Body of pancreas (tissue), 4 donors: ENCODE measurements at places on chromosomes 1 and 21.
A peak's percentile ranks its signal among the peaks of the same experiment; 100 is the strongest.

DNA sequence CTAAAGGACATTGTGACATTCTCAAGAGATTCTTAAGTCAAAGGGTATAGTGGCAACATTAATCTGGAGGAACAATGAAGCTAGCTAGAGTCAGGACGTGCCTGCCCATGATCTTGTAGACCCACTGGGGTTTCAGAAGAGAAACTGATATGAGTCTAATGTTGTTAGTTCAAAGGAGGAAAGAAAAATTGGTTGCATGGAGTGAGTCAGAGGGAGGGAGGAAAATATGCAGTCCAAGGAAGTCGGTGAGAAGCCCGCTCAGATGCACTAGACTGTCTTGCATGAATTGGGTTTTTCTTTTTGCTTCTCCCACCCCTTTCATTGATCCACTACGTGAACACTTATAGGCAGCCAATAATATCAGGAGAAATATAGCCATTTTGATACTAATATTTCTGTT, 53.8 kb upstream of the SYT14 start:
- H3K36me3 ChIP-seq = no peaks in the 10 kb centered on the region
- DNase-seq = no peak
- no peaks in the 10 kb centered on the region for H3K27me3 ChIP-seq
- no peak overlapping the region for H3K27ac ChIP-seq

GRCh38 chr1:244460197-244460596, 876 bp upstream of the CATSPERE start:
- H3K27ac ChIP-seq = peak overlapping the region; percentile 89
- peaks cover 11% of the 10 kb centered on the region for H3K4me1 ChIP-seq
- H3K4me3 ChIP-seq = no peak overlapping the region

GRCh38 chr1:183911285-183911684, 106.4 kb downstream of the RGL1 start:
- DNase-seq = no peak
- H3K36me3 ChIP-seq = no peaks in the 10 kb centered on the region
- H3K4me3 ChIP-seq = no peak overlapping the region
- H3K4me1 ChIP-seq = peaks cover 7% of the 10 kb centered on the region
- no peaks in the 10 kb centered on the region for H3K27me3 ChIP-seq
- no peak overlapping the region for H3K27ac ChIP-seq

GRCh38 chr21:32377991-32378390, 14.8 kb downstream of the URB1 start:
- no peaks in the 10 kb centered on the region for H3K27me3 ChIP-seq
- no peak overlapping the region for H3K4me3 ChIP-seq
- DNase-seq = no peak
- peaks cover 10% of the 10 kb centered on the region for H3K36me3 ChIP-seq

- no peak overlapping the region for H3K27ac ChIP-seq
- H3K4me1 ChIP-seq = peaks cover 25% of the 10 kb centered on the region
- no peak overlapping the region for H3K4me3 ChIP-seq
- no peaks in the 10 kb centered on the region for H3K36me3 ChIP-seq
- no peak for DNase-seq
Measured at GRCh38 chr1:18899363-18900049, 2.8 kb downstream of the ALDH4A1 start.

DNA sequence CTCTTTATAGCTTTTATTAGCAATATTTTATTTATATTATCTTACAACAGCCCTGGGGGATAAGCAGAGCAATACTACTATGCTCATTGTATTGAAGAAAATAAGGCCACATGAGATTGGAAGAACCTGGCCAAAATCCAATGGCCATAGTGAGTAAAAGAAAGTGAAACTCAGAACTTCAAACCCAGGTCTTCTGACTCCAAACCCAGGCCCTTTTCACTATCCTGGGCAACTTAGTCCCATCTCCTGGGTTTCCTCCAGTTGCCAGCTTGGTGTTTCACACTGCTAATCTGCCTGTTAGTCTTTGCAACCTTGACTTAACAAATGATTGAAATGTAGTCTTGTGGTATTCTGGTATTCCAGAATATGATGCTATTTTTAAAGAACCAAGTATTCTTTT, 22.4 kb upstream of the EXO1 start:
- no peaks in the 10 kb centered on the region for H3K27me3 ChIP-seq
- H3K36me3 ChIP-seq = no peaks in the 10 kb centered on the region
- H3K27ac ChIP-seq = no peak overlapping the region

GRCh38 chr1:232988572-232989040, 38.2 kb downstream of the NTPCR start:
- no peaks in the 10 kb centered on the region for H3K36me3 ChIP-seq
- no peak overlapping the region for H3K4me3 ChIP-seq
- no peak for DNase-seq
- H3K27me3 ChIP-seq = no peaks in the 10 kb centered on the region
- no peak overlapping the region for H3K27ac ChIP-seq

DNA sequence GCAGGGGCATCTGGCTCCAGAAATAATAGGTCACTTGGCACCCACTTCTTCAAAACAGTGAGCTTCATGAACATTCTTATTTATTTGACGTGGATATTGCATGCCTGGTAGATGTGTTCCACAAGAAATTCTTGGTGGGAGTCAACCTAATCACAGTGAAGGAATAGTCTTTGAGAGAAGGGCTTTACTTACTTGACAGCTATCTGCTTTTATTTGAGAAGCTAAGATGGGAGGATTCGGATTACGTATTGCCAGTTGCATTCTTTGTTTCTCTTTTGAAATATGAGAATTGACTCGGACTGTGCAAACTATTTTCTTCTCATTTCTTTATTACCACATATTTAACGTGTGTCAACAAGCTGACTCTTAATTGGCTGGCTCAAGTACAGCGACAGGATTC, 117.2 kb downstream of the FASLG start:
- no peaks in the 10 kb centered on the region for H3K4me1 ChIP-seq
- no peak for DNase-seq
- H3K27me3 ChIP-seq = no peaks in the 10 kb centered on the region
- H3K4me3 ChIP-seq = no peak overlapping the region
- no peaks in the 10 kb centered on the region for H3K36me3 ChIP-seq

DNA sequence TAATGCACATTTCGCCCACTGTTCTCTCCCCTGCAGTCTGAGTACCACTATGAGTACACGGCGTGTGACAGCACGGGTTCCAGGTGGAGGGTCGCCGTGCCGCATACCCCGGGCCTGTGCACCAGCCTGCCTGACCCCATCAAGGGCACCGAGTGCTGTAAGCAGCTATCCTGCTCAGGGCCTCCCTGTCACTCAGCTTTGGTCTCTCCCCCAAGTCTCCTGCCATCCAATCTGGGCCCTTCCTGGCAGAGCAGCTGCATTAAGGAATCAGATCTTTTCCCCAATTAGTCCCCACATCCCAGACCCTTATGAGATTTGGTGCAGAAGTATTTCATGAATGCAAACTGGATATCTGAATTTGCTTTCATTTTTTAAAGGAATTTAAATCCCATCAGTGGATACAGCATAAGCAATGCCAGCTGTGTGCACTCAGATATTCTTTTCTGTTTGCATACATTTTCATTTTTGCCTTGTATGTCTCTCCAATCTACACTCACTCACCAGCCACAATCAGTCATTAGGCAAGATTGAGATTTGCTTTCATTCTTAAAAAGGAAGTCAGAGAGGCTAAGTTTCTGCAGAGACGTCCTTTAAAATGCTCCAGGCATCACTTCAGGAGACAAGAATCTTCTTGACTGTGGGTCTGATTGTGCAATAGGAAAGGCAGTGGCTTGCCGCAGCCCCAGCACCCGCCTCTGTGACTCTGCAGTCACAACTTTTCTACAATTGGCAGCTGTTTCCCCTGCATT, 48.1 kb downstream of the ELAPOR1 start:
- H3K27me3 ChIP-seq = no peaks in the 10 kb centered on the region
- no peak for DNase-seq
- no peaks in the 10 kb centered on the region for H3K36me3 ChIP-seq

DNA sequence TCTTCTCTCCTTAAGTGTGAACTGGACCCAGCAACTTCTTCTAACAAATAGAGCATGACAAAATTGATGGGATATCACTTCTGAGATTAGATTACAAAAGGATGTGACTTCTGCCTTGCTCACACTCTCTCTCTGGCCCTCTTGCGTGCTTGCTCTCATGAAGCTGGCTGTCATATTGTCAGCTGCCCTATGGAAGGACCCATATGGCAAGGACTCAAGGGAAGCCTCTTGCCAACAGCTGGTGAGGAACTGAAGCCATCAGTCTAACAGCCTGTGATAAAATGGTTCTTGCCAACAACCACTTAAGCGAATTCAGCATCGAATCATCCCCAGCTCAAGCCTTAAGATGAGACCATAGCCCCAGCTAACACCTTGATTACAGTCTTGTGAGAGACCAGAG, 4.8 kb upstream of the TLR5 start:
- H3K4me3 ChIP-seq = no peak overlapping the region
- H3K36me3 ChIP-seq = no peaks in the 10 kb centered on the region
- H3K4me1 ChIP-seq = peaks cover 18% of the 10 kb centered on the region
- H3K27ac ChIP-seq = no peak overlapping the region

DNA sequence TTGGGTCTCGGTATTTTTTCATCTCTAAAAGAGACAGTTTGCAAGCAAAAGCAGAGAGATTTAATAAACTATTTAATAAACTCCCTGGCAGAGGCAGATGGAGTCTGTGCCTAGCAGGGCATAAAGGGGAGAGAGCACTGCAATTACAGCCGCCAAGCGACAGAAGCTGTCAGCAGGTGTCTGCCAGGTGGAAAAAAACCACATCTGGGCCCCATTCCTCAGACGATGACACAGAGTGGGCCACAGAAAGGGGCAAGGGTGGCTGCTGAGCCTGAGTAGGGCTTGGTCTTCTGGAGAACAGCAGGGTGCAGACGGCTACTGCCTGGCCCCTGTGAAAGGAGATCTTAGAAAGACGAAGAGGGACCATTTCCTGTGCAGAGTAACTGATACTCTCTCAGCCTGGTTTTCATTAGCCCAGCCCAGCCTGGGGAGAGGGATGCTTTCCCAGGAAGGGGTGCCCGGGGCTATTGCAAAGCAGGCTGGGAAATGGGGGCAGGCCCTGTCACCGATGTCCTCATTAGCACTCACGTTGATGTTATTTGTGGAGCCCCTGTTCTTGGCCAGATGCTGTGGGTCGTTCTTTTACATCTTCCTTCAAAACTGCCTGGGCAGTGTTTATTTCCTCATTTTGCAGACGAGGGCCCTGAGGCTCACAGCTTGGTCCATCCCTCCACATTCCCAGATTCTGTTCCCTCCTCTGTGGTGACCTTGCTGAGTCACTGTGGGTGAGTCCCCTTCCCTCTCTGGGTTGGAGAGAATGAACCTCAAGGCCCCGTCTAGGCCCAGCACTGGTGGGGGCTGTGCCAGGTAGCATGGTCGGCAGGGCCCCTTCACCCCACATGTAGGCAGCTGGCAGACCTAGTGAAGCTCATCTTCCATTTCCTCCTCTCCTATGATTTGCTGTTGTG, 472.7 kb downstream of the PTPRU start:
- DNase-seq = no peak
- no peaks in the 10 kb centered on the region for H3K36me3 ChIP-seq
- no peak overlapping the region for H3K27ac ChIP-seq

GRCh38 chr1:45258059-45258650, 51.8 kb upstream of the ZSWIM5 start:
- no peaks in the 10 kb centered on the region for H3K4me1 ChIP-seq
- no peaks in the 10 kb centered on the region for H3K36me3 ChIP-seq
- H3K4me3 ChIP-seq = no peak overlapping the region
- no peak for DNase-seq
- no peaks in the 10 kb centered on the region for H3K27me3 ChIP-seq
- no peak overlapping the region for H3K27ac ChIP-seq

GRCh38 chr1:103075316-103076000, 32.9 kb downstream of the COL11A1 start:
- H3K4me3 ChIP-seq = no peak overlapping the region
- no peaks in the 10 kb centered on the region for H3K4me1 ChIP-seq
- H3K27ac ChIP-seq = no peak overlapping the region
- DNase-seq = no peak
- no peaks in the 10 kb centered on the region for H3K27me3 ChIP-seq
- H3K36me3 ChIP-seq = no peaks in the 10 kb centered on the region

- no peak for DNase-seq
- H3K4me1 ChIP-seq = no peaks in the 10 kb centered on the region
- peaks cover 4% of the 10 kb centered on the region for H3K36me3 ChIP-seq
- no peaks in the 10 kb centered on the region for H3K27me3 ChIP-seq
- no peak overlapping the region for H3K27ac ChIP-seq
Measured at GRCh38 chr1:28193701-28194161, 17.2 kb upstream of the PTAFR start.

DNA sequence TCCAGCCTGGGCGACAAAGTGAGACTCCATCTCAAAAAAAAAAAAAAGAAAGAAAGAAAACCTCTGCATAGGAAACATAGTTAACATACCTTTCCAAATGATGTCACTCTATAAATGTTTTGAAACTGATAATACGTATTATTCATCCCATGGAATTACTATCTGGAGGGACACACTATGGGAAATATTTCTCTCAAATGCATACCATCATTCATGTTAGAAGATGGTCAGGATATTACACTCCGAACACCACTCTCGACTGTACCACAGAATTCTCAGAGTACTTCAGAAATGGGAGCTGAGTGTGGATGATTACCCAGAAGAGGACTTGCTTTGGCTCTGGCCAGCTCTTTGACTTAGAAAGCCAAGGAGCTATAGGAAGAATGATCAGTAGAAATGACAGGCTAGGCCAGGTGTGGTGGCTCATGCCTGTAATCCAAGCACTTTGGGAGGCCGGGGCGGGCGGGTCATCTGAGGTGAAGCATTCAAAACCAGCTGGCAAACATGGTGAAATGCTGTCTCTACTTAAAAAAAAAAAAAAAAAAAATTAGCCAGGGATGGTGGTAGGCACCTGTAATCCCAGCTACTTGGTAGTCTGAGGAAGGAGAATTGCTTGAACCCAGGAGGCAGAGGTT, 5.2 kb upstream of the LIN28A start:
- H3K36me3 ChIP-seq = no peaks in the 10 kb centered on the region
- H3K4me1 ChIP-seq = no peaks in the 10 kb centered on the region
- no peak overlapping the region for H3K4me3 ChIP-seq
- H3K27ac ChIP-seq = no peak overlapping the region

GRCh38 chr1:221002601-221003000, 123.4 kb downstream of the HLX start:
- no peaks in the 10 kb centered on the region for H3K36me3 ChIP-seq
- no peak for DNase-seq
- H3K4me1 ChIP-seq = no peaks in the 10 kb centered on the region
- no peak overlapping the region for H3K27ac ChIP-seq
- no peaks in the 10 kb centered on the region for H3K27me3 ChIP-seq

GRCh38 chr1:228684607-228685006, 50.7 kb upstream of the RHOU start:
- H3K27ac ChIP-seq = no peak overlapping the region
- no peaks in the 10 kb centered on the region for H3K27me3 ChIP-seq
- no peak overlapping the region for H3K4me3 ChIP-seq
- no peak for DNase-seq
- H3K4me1 ChIP-seq = no peaks in the 10 kb centered on the region

- peaks cover 13% of the 10 kb centered on the region for H3K4me1 ChIP-seq
- H3K36me3 ChIP-seq = no peaks in the 10 kb centered on the region
- no peak overlapping the region for H3K4me3 ChIP-seq
- H3K27ac ChIP-seq = no peak overlapping the region
- no peak for DNase-seq
Measured at GRCh38 chr1:979744-980072, 2.2 kb downstream of the PERM1 start.

GRCh38 chr1:192010406-192010805, 147.9 kb upstream of the RGS18 start:
- no peaks in the 10 kb centered on the region for H3K4me1 ChIP-seq
- H3K36me3 ChIP-seq = no peaks in the 10 kb centered on the region

- H3K36me3 ChIP-seq = no peaks in the 10 kb centered on the region
- no peak overlapping the region for H3K27ac ChIP-seq
- no peak overlapping the region for H3K4me3 ChIP-seq
- no peaks in the 10 kb centered on the region for H3K27me3 ChIP-seq
Measured at GRCh38 chr1:221739018-221739676, 2.7 kb downstream of the DUSP10 start.
